Left kidney (tissue), 8 donors: ENCODE measurements at places on chromosomes 7 and 10. TPM values are rescaled to one million over a fixed set of nuclear protein-coding genes. Genes with fewer than 3 reads are reported as not detected.

The IGFBP1 gene
- 0.17 TPM for polyA plus RNA-seq

The OGA gene
- 269 TPM for polyA plus RNA-seq

The SPRN gene
- polyA plus RNA-seq: 4.5 TPM

The GPR26 gene
- polyA plus RNA-seq: 0.07 TPM

The GLCCI1 gene
- polyA plus RNA-seq: 50.4 TPM

The SPDYE8 gene
- 1.1 TPM for polyA plus RNA-seq

DNA sequence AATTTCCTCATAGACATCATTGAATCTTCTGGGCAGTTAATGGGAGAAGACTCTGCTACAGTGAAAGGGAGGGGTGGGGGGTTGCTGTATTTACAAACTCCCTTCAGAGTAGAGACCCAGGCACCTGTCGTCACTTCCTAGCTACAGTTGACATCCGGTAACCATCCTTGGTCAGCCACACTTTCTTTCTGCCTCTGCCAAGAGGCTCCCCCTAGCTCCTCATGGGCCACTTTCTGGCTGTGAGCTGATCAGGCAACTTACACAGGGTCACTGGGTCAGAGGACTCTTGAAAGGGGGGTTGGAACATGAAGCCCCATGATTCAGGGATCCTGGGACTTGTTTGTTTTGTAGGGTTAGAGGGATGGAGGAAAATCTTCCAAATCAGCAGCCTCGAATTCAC is 1.2 kb downstream of the TECPR1 start:
- no peak for DNase-seq

GRCh38 chr10:72260239-72260975 is 13.3 kb upstream of the DDIT4 start:
- peak; percentile 95 for DNase-seq

DNA sequence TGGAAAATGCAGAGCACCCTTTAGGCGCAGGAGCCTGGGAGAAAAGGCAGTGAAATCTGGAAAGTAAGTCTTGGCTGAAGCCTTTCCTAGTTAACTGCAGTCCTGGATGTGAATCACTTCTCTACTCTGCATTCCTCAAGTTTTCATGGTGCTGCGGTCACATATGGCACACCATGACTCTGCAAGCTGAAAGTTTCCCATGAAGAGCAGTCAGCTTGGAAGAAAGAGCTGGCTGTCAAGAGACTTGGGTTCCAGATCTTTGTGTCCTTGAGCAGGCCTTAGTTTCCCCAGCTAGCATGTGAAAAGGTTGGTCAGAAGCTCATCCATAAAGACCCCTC is 548.3 kb downstream of the SORCS3 start:
- DNase-seq: no peak

- DNase-seq: no peak
These were observed 23.2 kb downstream of the NT5C3A start for GRCh38 chr7:33039257-33039902.

GRCh38 chr10:69901628-69902505 is 100.2 kb downstream of the COL13A1 start:
- no peak for DNase-seq

DNA sequence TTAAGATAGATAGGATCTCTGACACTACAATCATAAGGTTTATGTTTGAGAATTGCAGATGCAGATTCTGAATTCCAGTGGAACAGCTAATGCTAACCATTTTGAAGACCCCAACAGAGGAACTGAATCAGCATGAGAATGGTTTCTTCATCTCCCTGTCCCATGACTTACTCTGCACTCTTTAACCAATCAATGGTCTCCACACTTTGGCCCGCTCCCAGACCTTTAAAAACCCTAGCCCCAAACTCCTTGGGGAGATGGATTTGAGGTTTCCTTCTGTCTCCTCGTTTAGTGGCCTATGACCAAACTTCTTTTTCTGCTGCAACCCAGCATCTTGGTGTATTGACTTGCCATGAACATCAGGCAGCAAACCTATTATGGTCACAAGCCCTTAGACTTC is 804.9 kb downstream of the LRMDA start:
- no peak for DNase-seq

- no peak for DNase-seq
These were observed 68.0 kb upstream of the CCNY start for GRCh38 chr10:35268323-35268722.

DNA sequence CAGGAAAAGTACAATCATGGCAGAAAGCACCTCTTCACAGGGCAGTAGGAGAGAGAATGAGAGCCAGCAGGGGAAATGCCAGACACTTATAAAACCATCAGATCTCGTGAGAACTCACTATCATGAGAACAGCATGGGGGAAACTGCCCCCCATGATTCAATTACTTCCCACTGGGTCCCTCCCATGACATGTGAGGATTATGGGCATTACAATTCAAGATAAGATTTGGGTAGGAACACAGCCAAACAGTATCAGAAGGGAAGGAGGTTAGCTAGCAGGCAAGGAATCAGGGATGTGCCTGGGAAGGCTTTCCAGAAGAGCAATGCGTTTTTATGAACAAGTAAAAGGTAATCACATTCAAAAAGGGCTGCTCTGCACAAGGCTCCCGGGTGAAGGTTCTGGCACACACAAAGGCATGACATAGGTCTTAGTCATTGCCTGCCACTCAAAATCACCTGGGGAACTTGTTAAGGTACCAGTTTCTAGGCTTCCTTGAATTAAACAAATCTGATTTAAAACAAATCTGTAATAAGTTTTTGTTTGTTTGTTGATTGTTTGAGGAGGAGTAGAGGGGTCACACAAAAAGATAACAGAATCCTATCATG is 40.9 kb downstream of the BMPER start:
- no peak for DNase-seq

- no peak for DNase-seq
These were observed 55.9 kb downstream of the NEUROG3 start for GRCh38 chr10:69517271-69517848.

DNA sequence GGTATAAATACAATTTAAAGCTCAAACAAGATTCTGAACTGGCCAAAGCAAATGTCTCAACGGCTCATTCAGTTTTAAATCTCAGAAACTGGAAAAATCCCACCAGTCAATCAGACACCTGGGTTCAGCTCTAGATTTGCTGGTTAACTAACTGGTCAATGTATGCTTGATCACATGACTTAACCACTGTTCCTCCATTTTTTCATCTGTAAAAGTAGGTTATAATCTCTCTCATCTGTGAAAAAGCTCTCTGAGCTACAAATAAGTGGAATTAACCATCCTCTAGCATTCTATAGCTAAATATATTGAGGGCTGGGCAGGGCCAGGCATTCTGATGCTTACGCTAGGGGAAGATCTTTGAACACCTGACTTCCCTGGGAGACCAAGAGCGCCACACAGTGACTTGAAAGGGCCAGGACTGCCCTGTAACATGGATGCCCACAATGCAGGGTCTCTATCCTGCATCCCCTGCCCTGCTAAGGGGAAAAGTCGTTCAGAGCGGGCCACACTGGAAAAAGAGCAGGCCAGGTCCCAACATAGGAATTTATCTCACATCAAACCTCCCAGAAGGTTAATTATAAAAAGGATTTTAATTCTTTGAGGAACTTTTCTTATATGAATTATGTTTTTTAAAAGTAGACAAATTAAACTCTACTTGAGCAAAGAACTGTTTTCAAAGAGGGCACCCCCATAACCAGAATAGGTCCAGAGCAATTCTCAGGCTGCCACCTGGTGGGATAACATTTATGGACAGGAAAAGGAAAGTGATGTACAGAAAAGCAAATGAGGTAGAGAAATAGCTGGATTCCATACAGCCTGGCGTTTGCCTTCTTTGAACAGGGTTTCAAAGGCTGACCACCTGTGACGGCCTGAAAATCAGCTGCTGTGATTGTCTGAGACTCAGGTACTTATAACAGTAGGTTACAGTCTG is 1.8 kb downstream of the RP9 start:
- peak; percentile 59 for DNase-seq

GRCh38 chr10:48705401-48705938 is 20.8 kb downstream of the WDFY4 start:
- no peak for DNase-seq

- DNase-seq: no peak
These were observed 147.7 kb downstream of the DNAJB6 start for GRCh38 chr7:157484411-157485081.

DNA sequence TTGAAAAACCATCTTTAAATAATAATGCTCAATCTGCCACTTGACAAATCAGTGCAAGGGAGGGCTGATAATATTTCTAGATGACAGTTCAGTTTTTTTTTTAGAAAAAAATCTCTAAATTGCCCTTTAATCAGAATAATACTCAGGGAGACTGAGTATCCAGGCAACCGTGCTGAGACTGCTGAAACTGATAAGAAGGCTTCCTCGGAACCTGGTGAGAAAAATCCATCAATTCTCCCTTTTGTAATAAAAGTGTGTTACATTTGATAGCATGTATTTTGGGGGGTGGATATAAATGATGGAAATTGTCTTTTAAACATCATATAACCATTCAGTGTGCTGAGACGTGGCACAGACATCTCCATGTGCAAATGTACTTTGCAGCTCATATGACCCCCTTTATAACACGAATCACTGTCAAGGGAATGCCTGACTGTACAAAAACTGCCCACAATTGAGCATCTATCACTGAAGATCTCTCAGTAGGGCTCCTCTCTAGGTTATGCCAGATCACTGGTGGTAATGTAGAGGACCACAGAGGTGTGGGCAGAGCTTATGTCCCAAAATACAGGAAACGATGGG is 491.1 kb upstream of the ADARB2 start:
- DNase-seq: no peak

DNA sequence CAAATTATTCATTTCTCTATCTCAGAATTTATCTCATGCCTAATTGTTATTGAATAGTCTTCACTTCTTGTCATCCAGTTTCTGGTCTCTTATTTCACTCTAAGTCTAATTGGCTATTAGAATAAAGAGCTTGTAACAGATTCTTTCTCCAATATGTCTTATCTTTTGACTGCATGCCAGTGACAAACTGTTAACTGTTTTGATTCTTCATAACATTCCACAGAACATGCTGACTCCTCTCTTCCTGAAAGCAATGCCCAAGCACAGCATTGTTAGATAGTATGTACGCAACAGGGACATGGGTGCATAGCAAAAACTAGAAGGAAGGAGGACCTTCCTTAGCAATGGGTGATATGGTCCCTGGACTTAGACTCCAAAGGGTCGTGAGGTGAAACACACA is 65.4 kb downstream of the TRUB1 start:
- no peak for DNase-seq

DNA sequence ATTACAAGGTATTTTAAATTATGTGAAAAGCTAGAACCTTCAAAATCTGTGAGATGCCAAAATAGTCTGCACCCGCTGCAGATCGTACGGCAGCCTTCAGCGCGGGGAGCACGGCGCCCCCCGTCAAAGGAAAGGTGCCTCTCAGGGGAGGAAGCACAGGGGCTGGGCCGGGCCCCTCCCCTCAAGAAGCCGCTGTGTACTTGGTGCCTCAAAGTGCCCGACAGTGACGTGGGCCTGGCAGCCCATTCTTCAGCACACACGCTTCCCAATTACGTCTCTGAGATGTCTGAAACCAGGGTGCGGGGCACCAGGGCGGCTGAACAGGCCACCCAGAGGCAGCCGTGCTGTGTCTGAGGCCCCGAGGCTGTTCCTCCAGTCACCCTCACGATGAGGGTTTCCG is 116.1 kb downstream of the INPP5A start:
- no peak for DNase-seq

DNA sequence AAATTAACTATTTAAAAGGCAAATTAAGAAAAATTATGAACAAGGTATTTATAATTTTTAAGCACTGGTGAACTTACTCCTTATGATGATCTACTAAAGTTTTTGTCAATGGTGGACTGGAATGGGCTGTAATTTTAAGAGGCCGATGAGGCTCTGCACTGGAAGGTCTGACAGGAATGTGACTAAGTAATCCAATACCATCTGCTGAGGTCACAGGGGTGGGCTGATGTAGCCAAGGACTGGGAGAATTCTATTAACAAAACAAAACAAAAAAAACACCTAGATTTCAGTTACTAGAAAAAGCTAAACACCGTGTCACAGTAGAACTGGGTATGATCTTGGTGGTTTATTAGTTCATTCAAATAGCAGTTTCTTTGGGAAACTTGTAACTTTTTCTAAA is 75.9 kb downstream of the NRBF2 start:
- DNase-seq: peak; percentile 30
